ENCODE measurements at places on chromosomes 2 and 18.

- DNase-seq = peak; percentile 42
Measured at GRCh38 chr2:12556762-12557161, 160.0 kb upstream of the TRIB2 start.

GRCh38 chr2:230046491-230046890 lies 22.2 kb downstream of the SLC16A14 start:
- no peak for DNase-seq

- no peak for DNase-seq
Measured at GRCh38 chr18:75658330-75658729, 230.8 kb upstream of the SMIM21 start.

GRCh38 chr18:44518091-44518615 lies 162.5 kb upstream of the SETBP1 start:
- no peak for DNase-seq

GRCh38 chr2:175034716-175035115 lies 29.5 kb upstream of the CHN1 start:
- no peak for DNase-seq

DNA sequence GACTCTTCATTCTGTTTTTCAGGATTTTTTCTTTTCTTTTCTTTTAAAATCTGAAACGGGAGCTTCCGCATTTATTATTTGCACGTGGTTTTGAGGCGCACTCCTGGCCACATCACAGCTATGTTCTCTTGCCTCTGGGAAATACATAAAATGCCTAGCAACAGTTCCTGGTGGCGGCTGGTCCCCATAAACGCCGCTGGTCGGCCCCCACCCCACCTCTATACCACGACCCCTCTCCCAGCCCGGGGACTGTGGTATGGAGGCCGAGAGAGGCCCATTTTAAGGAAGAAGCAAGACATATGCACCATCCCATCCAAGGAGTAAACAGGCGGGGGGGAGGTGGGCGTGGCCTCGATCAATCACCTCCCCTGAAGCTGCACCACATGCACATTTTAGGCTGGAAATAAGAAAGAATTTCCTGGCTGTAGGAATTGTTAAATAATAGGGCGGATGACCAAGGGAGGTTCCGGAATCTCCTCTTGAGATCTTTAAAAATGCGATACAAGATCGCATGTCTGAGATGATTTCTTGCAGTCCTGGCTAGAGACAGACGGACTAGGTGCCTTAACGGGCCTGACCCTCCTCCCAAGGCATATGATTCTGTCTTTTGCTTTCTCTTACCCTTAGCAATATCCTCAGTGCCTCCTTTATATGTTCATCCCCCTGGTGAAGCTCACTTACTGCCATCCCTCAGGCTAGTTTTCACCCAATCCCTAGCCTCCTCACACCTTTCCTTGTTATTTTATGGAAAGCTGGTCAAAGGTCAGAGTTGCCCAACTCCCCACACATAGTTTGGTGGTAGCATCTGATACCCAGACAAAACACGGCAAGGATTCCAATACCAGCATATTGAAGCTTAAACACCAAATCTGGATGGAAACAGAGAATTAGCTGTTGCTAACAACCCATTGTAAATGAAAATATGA lies 82.4 kb downstream of the BCL2 start:
- no peak for DNase-seq

DNA sequence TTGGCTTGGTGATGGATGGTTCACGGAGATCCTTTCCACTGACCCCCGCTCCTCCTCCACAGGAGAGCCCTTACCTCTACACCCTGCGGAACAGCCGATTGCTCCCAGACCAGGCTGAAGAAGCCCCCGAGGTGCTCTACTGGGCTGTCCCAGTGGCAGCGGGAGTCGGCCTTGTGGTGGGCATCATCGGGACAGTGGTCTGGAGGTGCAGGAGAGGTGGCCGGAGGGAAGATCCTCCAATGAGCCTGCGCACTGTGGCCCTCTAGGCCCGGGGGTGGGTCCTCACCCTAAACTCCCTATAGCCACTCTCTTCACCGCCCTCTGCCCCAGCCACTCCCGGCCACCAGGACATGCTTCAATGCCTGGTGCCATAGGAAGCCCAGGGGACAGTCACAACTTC lies 108.8 kb upstream of the PPP1CB start:
- DNase-seq = no peak

DNA sequence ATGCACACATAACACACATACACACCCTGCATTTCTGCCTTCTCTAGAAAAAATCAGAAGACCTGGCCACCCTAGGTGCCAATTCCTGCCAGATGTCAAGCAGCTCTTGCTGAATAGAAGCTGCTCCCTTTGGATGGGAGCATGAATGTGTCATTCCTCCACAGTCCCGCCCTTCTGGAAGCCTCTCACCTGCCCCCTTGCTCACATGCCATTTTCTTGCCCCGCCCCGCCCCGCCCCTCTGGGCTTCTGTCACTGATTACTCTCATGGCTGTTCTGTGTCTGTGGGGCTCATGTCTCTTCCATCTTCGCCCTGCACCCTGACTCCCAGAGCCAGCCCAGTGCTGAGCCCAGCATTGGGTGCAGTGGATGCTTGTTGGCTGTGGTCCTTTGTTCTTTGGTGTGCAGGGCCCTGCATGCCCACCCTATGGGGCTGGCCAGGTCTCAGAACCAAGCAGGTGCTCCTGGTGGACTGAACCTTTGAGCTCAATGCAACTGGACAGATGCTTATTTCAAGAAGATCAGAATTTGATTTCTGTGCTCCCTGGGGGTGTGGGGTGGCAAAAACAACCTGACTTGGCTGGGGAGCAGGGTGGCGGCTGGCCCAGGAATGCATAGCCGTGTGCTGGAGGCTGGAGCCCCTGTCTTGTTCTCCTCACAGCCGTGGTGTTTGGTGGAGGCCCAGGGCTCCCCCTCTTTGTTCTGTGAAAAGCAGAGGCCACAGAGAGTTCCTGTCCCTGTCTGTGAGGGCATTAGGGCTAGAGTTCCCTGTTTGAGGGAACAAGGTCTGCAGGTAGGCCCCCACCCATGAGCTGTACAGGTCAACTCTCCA lies 140.6 kb upstream of the GLI2 start:
- DNase-seq = no peak

DNA sequence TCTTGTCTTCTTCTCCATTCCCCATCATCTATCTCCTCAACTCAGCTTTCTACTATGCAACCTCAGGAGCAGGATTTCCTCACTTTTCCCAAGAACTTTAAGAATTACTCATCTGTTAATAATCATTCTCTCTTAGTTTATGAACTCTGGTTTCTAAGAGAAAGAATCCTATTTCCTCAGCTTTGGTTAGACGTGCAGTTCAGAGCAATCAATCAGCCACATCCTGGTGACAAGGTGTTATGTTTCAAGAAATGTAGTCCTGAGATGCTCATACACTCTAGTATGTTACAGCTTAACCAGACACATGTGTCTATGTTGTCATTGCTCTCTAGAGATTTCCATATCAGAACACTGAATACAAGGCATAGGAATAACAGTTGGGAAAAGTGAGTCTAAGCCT lies 277.9 kb downstream of the MBD2 start:
- DNase-seq = no peak

- no peak for DNase-seq
Measured at GRCh38 chr18:32909798-32910561, 137.2 kb upstream of the KLHL14 start.
